GM12878 (cell line): ENCODE measurements at places on chromosomes 12 and 14. TPM values are rescaled to one million over a fixed set of nuclear protein-coding genes. Genes with fewer than 3 reads are reported as not detected.

DNA sequence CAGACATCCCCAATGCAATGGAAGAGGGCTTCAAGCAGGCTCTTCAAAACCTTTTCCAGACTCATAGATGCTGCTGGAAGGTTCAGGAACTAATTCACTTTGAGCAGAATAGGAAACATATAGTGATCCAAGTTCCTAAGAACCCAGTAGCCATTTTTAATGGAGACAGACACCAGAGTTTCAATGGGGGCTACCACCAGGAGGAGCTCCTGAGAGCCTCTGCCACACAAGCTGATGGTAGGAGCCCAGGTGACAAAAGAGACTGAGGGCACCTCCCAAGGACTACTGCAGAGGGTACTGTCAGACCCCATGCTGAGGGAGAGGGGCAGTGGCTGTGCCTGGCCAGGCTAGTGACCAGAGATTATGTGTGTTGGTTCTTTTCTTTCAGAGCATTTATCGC lies 45.9 kb downstream of the IFNG start:
- DNase-seq, result no peak
- no peaks in the 10 kb centered on the region for H3K36me3 ChIP-seq
- no peaks in the 10 kb centered on the region for H3K27me3 ChIP-seq
- H3K4me3 ChIP-seq, result no peak overlapping the region
- peaks cover 3% of the 10 kb centered on the region; the same call in 1 of the 2 replicates for H3K4me1 ChIP-seq

GRCh38 chr12:66164349-66164821 lies 5.4 kb downstream of the TMBIM4 start:
- no peaks in the 10 kb centered on the region; the same call in none of the 2 replicates for H3K36me3 ChIP-seq
- no peak for DNase-seq
- no peaks in the 10 kb centered on the region for H3K4me1 ChIP-seq
- H3K4me3 ChIP-seq, result no peak overlapping the region
- H3K27me3 ChIP-seq, result no peaks in the 10 kb centered on the region

GRCh38 chr12:13379531-13380188 lies 183.1 kb downstream of the EMP1 start:
- no peak overlapping the region for H3K4me3 ChIP-seq
- no peak for DNase-seq
- no peaks in the 10 kb centered on the region for H3K27me3 ChIP-seq
- no peaks in the 10 kb centered on the region for H3K4me1 ChIP-seq

GRCh38 chr12:69688471-69689427 lies 10.4 kb downstream of the BEST3 start:
- no peaks in the 10 kb centered on the region; the same call in 1 of the 2 replicates for H3K27me3 ChIP-seq
- no peak overlapping the region for H3K27ac ChIP-seq
- DNase-seq, result no peak
- no peaks in the 10 kb centered on the region for H3K36me3 ChIP-seq
- H3K4me1 ChIP-seq, result no peaks in the 10 kb centered on the region
- H3K4me3 ChIP-seq, result no peak overlapping the region

- H3K36me3 ChIP-seq, result no peaks in the 10 kb centered on the region
- no peak overlapping the region for H3K4me3 ChIP-seq
- H3K27ac ChIP-seq, result no peak overlapping the region
- peaks cover 21% of the 10 kb centered on the region for H3K4me1 ChIP-seq
- H3K27me3 ChIP-seq, result no peaks in the 10 kb centered on the region
These were observed 89.6 kb downstream of the DAAM1 start for GRCh38 chr14:59278111-59278510.

The CIROP gene
- total RNA-seq, result not detected in 2 replicates

The KRT3 gene
- total RNA-seq, result not detected in 2 replicates
